ENCODE measurements at places on chromosomes 11 and 22.

DNA sequence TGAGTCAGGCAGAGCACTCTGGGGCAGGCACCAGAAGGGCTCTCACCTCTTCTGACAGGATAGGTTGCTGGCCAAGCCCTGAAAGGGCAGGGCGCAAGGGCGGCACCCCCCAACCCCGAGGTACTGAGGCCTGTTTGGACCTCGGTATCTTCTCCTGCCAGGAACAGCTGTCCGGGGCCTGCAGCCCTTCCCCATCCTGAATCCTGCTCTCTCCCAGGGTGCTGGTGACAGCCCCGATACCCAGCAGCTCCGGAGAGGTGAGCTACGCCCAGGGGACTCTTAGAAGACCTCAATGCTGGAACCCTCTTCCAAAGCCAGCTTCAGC lies 79.1 kb downstream of the PHF21B start:
- DNase-seq = no peak

DNA sequence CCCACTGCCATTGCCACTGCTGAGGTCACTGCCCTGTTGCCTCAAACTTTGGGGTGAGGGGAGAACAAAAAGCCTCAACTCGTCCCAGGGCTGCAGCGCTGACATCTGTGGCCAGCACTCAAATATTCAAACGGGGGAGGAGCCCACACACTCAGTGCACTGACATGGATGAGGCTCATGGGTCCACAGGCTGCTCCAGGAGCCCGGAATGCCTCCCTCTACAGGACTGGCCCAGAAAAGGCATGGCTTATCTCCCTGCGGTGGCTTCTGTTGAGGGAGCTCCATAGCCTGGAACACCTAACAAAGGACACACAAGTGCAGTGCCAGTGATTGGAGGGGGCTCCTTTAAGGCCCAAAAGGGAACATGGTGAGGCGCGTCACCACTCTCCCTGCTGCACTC lies 341.1 kb upstream of the LUZP2 start:
- no peak for DNase-seq

GRCh38 chr22:45308957-45309421 lies 745 bp upstream of the FAM118A start:
- no peak for DNase-seq

DNA sequence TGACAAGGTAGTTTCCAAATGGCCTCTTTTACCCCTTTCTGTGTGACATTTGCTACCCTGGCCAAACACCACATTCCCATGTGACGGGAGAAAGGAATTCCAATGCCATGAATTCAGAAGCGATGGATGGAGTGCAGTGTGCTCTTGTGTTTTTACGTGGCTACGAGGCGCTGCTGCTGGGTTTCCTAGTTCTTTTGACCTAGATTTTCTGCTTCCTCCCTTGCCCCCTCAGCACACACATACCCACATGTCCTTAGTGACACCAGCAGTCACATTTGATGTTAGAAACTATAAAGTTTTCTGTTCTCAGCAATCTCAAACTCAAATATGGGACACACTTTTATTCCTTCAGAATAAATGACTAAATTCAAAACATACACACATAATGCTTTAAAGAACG lies 7.8 kb upstream of the TMA7B start:
- DNase-seq = no peak

Data from mammary epithelial cell (primary cell).